ENCODE measurements at places on chromosomes 6 and 20. TPM values are rescaled to one million over a fixed set of nuclear protein-coding genes. Genes with fewer than 3 reads are reported as not detected.

GRCh38 chr6:12602951-12603672 is 113.5 kb upstream of the PHACTR1 start:
- peaks cover 23% of the 10 kb centered on the region for H3K4me1 ChIP-seq
- DNase-seq: no peak
- H3K27ac ChIP-seq: no peak overlapping the region
- no peaks in the 10 kb centered on the region for H3K36me3 ChIP-seq

GRCh38 chr20:57395111-57395966 is 4.1 kb downstream of the RBM38 start:
- peak; percentile 32 for DNase-seq
- peaks cover 7% of the 10 kb centered on the region for H3K27me3 ChIP-seq
- no peak overlapping the region for H3K27ac ChIP-seq
- H3K4me3 ChIP-seq: no peak overlapping the region

- no peaks in the 10 kb centered on the region for H3K36me3 ChIP-seq
- no peak overlapping the region for H3K27ac ChIP-seq
- H3K4me1 ChIP-seq: peaks cover 9% of the 10 kb centered on the region
- no peaks in the 10 kb centered on the region for H3K27me3 ChIP-seq
- no peak for DNase-seq
- H3K4me3 ChIP-seq: no peak overlapping the region
These were observed 185.8 kb upstream of the RAB32 start for GRCh38 chr6:146357578-146358430.

- H3K36me3 ChIP-seq: peaks cover 3% of the 10 kb centered on the region
- H3K27me3 ChIP-seq: peaks cover 2% of the 10 kb centered on the region
- H3K4me1 ChIP-seq: no peaks in the 10 kb centered on the region
- H3K27ac ChIP-seq: no peak overlapping the region
These were observed 313.2 kb downstream of the NRN1 start for GRCh38 chr6:5693225-5694145.

- peaks cover 9% of the 10 kb centered on the region for H3K36me3 ChIP-seq
- DNase-seq: no peak
- H3K4me1 ChIP-seq: peaks cover 26% of the 10 kb centered on the region
- no peak overlapping the region for H3K4me3 ChIP-seq
- H3K27ac ChIP-seq: no peak overlapping the region
- H3K27me3 ChIP-seq: no peaks in the 10 kb centered on the region
These were observed 5.5 kb downstream of the NT5DC1 start for GRCh38 chr6:116106146-116106545.

DNA sequence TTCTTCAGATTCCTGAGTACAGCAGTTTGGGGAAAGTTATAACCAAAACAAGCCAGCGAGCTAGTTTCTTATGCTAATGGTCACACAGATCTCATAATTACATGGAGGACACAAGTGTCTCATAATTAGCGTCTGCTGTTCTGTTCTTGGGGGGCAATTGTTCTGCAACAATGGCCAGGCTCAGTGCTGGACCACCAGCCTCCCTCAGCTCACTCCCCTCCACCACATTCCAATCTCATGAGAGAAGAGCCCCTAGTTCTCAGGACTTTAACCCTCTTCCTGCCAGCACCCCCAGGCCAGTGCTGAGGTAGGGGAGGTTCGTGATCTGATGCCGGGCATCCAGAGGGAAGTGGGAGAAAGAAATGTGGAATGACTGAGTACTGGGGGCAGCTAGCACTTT is 20.2 kb upstream of the TOX2 start:
- H3K27ac ChIP-seq: no peak overlapping the region
- no peaks in the 10 kb centered on the region for H3K4me1 ChIP-seq
- no peak overlapping the region for H3K4me3 ChIP-seq

DNA sequence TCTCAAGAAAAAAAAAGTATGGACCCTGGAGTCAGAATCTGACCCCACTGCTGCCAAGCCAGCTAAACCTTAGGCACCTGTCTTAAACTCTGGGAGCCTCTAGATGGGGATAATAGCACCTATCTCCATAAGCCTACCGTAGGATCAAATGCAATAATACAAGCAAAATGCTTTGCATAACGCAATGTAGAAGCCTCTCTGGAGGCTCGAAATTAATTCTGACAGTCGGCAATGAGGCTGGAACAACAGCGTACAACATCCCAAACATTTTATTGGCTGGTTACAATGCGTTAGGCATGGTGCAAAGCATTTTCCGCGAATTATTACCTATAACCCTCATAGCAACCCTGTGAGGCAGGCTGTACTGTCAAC is 521 bp downstream of the CDK5RAP1 start:
- DNase-seq: no peak
- H3K27me3 ChIP-seq: peaks cover 2% of the 10 kb centered on the region
- peaks cover 5% of the 10 kb centered on the region for H3K36me3 ChIP-seq

GRCh38 chr6:108251252-108251651 is 9.6 kb downstream of the SNX3 start:
- no peak overlapping the region for H3K4me3 ChIP-seq
- H3K36me3 ChIP-seq: peaks cover 11% of the 10 kb centered on the region
- peak overlapping the region; percentile 84 for H3K27ac ChIP-seq
- no peak for DNase-seq
- H3K27me3 ChIP-seq: peaks cover 4% of the 10 kb centered on the region
- peaks cover 52% of the 10 kb centered on the region for H3K4me1 ChIP-seq

DNA sequence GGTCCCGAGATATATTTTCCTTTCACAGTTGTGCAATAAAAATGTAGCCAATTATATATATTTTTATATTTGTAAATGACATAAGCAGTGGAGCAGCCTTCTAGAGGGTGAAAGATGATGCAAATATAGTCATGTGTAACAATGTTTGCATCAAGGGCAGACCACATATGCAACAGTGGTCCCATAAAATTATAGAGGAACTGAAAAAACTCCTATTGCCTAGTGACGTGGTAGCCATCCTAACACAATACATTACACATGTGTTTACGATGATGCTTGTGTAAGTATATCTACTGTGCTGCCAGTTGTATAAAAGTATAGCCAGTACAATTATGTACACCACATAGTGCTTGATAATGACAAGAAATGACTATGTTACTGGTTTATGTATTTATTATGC is 162.8 kb downstream of the ZFAND3 start:
- H3K4me1 ChIP-seq: peaks cover 18% of the 10 kb centered on the region
- H3K27me3 ChIP-seq: no peaks in the 10 kb centered on the region
- no peak overlapping the region for H3K27ac ChIP-seq
- no peak for DNase-seq
- no peak overlapping the region for H3K4me3 ChIP-seq
- H3K36me3 ChIP-seq: no peaks in the 10 kb centered on the region

DNA sequence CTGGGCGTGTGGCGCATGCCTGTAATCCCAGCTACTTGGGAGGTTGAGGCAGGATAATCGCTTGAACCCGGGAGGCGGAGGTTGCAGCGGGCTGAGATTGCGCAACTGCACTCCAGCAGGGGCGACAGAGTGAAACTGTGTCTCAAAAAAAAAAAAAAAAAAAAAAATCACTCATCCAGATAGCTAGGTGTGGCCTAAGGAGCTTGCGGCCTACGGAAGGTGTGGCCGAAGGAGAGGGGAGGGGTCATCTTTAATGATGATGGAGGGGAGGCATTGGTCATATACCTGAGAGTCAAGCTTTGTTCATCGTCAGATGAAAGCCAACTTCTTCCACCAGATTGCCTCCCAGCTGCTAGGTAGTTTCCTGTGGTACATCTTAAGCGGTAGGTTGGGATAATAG is 801 bp upstream of the PPARD start:
- peaks cover 9% of the 10 kb centered on the region for H3K27me3 ChIP-seq
- H3K27ac ChIP-seq: no peak overlapping the region
- H3K4me1 ChIP-seq: peaks cover 27% of the 10 kb centered on the region
- no peak for DNase-seq
- H3K36me3 ChIP-seq: peaks cover 8% of the 10 kb centered on the region
- H3K4me3 ChIP-seq: no peak overlapping the region

- peak overlapping the region; percentile 30 for H3K4me3 ChIP-seq
- peak overlapping the region; percentile 40 for H3K27ac ChIP-seq
- peaks cover 29% of the 10 kb centered on the region for H3K27me3 ChIP-seq
- H3K36me3 ChIP-seq: peaks cover 5% of the 10 kb centered on the region
- DNase-seq: no peak
These were observed 2.2 kb downstream of the INSM1 start for GRCh38 chr20:20370094-20370575.

DNA sequence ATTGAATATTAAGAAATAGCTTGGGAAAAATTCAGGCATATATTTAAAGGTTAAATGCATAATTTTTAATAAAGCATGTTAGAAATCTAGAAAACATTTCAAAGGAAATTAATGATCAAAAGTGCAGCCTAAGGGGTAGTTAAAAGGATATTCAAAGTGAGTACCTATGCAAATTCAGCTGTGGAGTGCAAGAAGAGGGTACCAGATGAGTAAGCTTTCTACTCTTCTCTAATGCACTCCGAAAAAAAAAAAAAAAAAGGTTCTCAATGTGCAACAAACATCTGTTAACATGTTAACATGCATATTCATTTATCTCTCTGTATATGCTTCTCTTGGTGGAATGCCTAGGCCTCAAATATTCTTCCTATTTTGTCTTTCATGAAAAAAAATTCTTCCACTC is 32.0 kb upstream of the KATNA1 start:
- DNase-seq: no peak
- H3K36me3 ChIP-seq: peaks cover 22% of the 10 kb centered on the region
- H3K27ac ChIP-seq: no peak overlapping the region
- H3K27me3 ChIP-seq: no peaks in the 10 kb centered on the region
- H3K4me1 ChIP-seq: no peaks in the 10 kb centered on the region

The CGA gene
- total RNA-seq: not detected

The BMP5 gene
- total RNA-seq: 0.18 TPM

The C4A gene
- 6.1 TPM for total RNA-seq

Measured in endothelial cell (in vitro differentiated cells).